DMS153 (cell line): ENCODE measurements at places on chromosomes 3 and 15.
A peak's percentile ranks its signal among the peaks of the same experiment; 100 is the strongest.

DNA sequence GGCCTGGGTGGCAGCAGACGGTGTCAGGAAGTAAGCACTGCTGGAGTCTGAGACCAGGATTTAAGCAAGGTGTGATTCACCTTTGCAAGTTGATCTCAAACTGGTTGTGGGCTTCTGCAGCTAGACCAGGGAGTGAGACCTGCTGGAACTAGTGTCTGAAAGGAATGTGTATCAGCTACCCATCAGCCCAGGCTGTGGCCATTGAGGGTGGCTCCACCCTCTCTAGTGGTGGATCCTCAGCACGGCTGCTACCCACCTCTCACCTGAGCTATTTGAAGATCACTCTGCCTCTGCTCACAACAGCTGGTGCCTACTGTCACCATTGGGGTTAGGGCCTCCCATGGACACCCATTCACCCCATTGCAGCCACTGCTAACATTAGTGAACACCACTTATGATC, 140.3 kb upstream of the DCBLD2 start:
- DNase-seq: no peak

DNA sequence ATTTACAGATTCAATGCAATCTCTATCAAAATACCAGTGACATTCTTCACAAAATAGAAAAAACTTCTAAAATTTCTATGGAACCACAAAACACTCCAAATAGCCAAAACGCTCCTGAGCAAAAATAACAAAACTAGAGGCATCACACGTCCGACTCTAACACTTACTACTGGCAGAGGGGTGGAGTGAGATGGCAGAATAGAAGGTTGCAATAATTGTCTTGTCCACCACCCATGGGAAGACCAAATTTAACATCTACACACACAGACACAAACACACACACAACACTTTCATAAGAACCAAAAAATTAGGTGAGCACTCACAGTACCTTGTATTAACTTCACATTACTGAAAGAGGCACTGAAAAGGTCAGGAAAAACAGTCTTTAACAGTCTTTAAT, 21.3 kb upstream of the KPNA4 start:
- no peak for DNase-seq

DNA sequence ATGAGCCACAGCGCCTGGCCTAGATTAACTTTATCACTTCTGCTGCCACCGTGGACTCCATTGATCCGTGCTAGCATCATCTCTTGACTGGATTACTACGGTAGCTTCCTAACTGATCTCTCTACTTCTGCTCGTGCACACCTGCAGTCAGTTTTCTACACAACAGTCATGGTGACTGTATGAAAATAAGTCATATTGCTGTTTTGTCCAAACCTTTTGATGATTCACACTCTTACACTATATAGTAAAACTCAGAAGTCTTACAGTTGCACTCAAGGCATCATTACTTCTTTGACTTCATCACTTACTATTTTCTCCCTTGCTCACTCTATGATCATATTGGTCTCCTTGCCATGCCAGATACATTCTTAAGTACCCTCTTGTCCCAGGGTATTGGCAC, 10.1 kb downstream of the PDCD6IP start:
- DNase-seq: no peak

DNA sequence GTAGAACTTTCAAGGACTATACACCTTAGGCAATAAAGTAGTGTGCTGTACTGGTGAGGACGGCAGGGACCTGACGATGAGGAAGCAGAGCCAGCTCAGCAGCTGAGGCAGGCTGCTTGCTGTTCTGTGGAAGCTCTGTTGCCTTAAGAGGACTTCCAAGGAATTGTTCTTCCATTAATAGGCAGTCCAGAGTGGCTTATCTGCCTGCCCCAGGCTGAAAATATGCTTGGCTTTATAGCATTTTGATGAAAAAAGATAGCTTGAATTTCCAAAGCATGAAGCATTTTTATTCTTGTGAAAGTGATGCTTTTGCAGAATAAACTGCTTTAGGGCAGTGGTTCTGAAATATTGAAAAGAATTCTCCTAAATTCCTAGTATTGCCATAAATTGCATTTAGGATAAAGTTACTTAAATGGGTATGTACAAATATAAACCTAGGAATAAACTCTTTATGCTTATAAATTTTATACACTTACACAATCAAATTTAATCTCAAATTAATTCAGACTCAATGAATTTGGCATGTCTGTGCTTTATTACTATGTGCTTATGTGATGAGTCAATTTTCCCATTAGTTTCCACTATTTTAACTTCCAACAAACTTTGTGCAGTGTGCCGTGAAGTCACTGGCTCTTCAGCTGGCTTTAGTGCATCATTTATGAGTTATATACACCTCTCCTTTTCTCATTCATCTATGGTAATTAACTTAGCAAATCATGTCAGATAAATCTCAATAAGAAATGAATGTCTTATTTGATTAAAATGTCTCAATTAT, 231.0 kb upstream of the RASGRP1 start:
- DNase-seq: no peak

DNA sequence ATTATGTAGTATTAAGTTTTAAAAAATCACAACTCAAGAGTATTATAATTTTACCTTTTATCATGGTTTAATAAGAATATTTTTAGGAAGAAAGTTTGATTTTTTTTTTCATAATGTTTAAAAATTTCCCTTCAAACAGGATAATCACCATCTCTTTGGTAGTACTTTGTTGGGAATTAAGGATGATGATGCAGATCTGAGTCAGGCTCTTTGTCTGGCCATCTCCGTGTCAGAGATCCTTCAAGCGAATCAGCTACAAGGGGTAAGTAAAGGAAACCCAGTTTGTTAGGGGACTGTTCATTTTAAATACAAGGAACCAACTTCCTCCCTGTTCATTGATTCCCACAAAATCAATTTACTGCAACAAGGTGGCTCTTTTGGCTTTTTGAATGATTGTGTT, 36.8 kb upstream of the NIT2 start:
- DNase-seq: no peak

DNA sequence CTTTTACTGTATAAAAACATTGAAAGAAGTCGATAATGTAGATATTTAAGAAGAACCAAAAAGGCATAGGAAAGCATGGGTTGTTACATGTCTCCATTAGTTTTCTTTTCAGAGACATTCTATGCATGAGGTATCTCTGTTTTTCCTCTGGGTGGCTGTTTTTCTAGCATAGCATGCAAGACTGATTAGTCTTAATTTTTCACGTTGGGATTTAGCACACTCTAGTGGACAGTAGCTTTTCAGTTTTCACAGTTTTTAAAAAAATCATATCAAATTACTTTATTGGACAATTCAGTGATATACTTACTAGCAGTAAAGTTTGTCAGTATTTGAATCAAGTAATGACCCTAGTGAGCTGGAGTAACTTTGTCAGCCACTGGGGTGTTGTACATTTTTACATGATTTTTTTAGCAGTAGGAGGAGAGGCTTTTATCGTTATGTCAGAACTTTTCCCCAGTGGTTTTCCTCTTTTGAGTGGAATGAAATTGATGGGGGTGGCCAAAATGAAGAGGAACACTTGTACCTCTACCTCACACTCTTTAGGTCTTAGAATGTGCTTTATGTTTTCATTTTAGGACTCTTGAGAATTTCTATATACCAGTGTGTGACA, 57.2 kb downstream of the SEC22A start:
- peak; percentile 34 for DNase-seq

- DNase-seq: no peak
These were observed 163.0 kb downstream of the TBC1D5 start for GRCh38 chr3:17579289-17580031.

GRCh38 chr3:142148792-142149672, at the start of gene TFDP2:
Gene TFDP2 (minus strand): TSS chr3:142149544. CDS start chr3:142101749, 47,795 bp downstream.
- peak; percentile 68 for DNase-seq

GRCh38 chr15:91561371-91562100, 292.0 kb upstream of the SLCO3A1 start:
- no peak for DNase-seq

GRCh38 chr3:71310359-71310979, 273.1 kb downstream of the FOXP1 start:
- no peak for DNase-seq

GRCh38 chr15:60212536-60212935, 185.2 kb downstream of the ANXA2 start:
- no peak for DNase-seq

- peak; percentile 5 for DNase-seq
These were observed 59.3 kb upstream of the CHMP2B start for GRCh38 chr3:87167628-87168456.

- DNase-seq: no peak
These were observed 15.0 kb upstream of the NEK10 start for GRCh38 chr3:27384191-27384590.

- DNase-seq: no peak
These were observed 994.6 kb downstream of the TBL1XR1 start for GRCh38 chr3:176202652-176203051.

DNA sequence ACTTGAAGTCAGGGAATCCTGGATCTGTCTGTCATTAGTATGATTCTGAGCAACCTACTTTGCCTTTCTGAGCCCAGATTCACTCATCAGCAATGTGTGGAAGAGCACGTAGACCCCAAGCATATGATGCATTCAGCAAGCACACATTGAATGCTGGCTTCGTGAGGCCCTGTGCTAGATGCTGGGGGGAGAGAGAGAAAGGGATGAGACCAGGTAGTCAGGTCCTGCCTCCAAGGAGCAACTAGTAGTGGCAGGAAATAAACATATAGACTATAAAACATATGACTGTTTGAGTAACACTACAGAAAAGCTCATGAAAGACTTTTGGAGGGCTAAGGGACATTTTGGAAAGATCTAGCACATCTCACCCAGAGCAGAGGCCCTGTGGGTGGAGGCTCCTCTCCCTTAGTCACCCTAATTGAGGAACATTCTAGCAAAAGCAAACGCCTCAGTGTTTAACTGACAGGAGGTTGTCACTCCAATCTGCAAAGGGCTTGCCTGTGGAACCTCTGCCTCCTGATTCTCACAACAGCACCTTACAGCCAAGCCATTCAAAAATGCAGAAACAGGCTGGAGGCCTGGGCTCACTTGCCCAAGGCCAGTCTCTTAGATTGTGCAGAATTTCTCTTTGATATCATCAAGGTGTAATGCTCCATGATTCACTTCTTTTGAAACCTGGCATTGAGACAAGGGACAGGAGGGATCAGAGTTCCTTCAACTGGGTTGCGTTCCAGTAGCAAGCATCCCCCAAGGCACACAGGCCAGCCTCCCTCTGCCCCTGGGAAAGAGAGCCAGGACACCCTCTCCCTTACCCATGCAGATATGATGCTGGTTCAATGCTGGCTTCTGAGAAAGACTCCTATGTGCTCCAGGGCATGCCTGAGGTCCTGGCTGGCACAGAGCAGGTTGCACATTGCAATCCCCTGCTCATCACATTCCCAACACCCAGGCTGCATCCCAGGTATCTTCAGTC, 26.1 kb downstream of the STARD5 start:
- no peak for DNase-seq

- no peak for DNase-seq
These were observed 86.7 kb downstream of the VGLL4 start for GRCh38 chr3:11556851-11557644.

GRCh38 chr3:11498646-11499045, 145.1 kb downstream of the VGLL4 start:
- no peak for DNase-seq

GRCh38 chr15:76285241-76285825, 25.9 kb downstream of the ETFA start:
- DNase-seq: no peak
